ENCODE measurements at places on chromosomes 13 and 19.
A peak's percentile ranks its signal among the peaks of the same experiment; 100 is the strongest.

- DNase-seq, result no peak
Observed at GRCh38 chr13:112802802-112803195, 113.0 kb downstream of the ATP11A start.

DNA sequence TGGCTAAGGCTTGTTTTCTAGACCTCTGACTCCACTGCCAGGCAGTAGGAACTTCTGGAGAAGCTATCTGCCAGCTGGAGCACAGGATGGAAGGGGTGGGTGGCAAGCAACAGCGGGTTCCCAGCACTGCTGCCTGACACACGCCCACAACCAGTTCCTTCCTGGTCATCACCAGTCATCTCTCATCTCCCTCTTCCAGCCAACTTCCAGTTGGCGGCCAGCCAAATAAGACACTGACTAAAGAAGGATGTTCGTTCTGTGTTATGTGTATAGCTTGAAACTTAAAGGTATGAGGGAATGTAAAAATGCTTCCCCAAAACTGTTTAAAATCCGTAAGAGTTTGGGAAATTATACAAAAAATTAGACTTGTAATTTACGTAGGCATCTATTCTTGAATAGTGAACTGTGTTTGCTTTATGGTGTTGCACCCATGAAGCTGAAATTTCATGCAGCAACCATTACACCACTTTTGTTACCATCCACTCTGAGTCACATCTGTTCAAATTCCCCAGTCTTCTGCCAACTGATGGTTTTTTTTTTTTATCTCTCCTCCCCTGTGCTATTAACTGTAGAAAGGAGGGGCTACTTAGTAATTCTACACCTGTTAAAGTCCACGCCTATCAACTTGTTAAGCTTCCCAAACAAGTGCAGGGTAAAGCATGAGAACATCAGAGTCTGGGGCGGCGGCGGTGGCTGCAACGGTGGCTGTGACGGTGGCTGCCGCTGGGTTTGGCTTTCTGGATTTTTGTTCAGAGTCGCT lies 86.2 kb upstream of the FRY start:
- peak; percentile 23 for DNase-seq

- no peak for DNase-seq
Observed at GRCh38 chr13:72435251-72435650, 292.2 kb downstream of the MZT1 start.

- DNase-seq, result peak; percentile 60
Observed at GRCh38 chr19:51904331-51905165, at the start of gene ZNF649. TSS of gene ZNF649 (minus strand) at chr19:51905017. CDS start at chr19:51900107, 4,910 bp downstream.

DNA sequence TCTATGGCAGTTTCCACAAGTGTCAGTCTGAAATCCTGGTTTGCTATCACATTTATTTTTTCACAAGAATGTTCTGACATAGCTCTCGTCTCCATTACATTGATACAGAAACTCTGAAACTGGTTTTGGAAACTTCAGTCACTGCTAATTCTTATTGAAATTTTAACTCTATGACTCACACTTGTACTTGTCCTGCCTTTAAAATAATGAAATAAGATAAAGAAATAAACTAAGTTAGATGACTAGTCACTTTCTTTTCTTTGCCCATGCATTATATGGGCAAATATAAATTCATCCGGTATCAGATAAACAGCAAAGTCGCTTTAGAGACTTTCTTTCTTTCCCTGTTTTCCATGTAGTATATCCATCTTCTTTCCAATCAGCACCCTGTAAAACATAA lies 257.5 kb downstream of the PCDH9 start:
- no peak for DNase-seq

- DNase-seq, result no peak
Observed at GRCh38 chr19:30807278-30807677, 435.1 kb downstream of the ZNF536 start.

Measured in fibroblast of skin of left biceps (primary cell).